ENCODE measurements at places on chromosomes 11 and 22.

DNA sequence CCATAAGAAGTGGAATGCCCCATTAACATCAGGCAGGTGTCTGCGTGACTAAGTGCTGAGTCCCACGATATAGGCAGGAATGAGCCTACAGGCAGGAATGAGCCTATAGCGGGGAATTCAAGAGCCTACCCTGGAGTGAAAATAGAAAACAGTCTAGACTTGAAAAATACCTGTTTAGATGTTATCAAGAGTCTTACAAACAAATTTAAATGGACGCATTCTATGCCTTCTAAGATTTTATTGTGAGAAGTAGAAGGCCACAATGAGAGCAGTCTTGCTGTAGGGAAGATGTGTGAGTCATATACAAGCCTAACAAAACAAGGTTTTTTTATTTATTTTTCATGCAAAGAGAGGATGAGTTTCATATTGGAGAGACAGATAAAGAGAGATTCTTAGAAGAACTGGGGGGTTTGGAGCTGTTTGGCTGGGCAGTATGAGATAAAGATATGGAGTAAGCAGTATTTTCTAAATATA lies 200.8 kb upstream of the ZC3H12C start:
- DNase-seq, result no peak

DNA sequence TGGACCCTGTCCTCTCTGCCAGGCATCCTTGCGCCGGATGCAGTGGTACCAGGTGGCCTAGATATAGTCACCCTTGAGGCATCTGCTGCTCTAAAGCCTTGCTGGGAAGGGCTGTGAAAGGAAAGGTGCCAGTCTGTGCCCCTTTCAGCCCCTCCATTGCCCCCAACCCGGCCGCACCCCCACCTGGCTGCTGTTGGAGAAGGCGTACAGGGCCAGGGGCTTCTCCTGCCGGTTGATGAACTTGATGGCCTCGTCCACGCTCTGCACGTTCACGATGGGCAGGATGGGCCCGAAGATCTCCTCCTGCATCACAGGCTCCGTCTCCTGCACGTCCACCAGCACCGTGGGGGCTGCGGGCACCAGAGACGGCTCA lies 10.2 kb downstream of the ALDH3B2 start:
- no peak for DNase-seq

DNA sequence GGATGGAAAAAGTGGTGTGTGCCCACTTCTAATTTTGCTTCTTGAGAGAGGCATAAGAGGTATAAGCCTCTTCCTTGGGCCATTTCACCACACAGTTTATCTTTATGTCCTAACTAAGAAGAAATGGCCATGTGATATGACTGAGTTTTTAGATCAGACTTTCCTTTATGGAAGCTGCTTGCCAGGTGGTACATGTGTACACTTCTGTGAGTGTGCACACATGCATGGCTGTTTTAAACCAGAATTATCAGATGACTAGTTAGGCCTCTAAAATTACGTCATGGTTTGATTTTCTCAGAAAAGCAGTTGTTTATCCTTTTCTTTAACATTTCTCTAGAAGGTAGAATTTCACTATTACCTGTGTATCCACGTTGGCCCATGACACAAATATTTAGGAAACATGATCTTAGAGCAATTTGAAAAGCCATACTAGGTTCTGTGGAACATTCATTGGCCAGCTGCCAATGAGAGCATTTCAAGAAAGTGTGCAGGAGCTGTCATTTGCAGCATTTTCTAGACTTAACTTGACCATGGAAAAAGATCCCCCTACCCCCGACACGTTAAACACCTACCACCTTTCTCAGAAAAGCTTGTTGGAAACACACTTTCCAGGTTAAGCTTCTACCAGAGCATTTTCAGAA lies 109.2 kb upstream of the GAL start:
- DNase-seq, result no peak

- no peak for DNase-seq
Measured at GRCh38 chr11:72373163-72373562, 61.2 kb downstream of the CLPB start.

- peak; percentile 69 for DNase-seq
Measured at GRCh38 chr11:67054346-67054835, 2.3 kb upstream of the RHOD start.

DNA sequence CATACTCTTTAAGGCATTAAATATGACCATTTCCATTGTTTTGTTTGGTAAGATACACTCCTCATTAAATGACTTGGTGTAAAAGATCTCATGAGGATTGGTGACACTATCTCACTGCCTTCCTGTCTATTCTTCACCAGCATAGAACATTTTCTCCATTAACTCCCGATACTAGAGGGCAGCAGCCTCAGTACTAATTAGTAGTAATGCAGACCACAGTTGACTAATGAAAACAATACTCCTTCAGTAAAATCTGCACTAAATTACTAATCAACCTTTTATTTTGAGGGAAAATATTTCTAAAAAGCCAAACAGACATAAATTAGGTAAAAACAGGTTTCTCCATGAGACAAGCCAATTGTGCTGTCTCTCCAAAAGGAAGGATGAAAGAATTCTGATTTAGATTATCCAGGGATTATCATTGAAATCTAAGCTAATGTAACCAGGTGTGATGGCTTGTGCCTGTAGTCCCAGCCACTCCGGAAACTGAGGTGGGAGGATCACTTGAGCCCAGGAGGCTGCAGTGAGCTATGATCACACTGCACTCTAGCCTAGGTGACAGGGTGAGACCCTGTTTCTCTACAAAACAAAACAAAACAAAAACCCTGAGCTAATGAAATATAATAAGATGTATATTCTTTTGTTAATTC lies 9.4 kb downstream of the PGM2L1 start:
- DNase-seq, result peak; percentile 50

GRCh38 chr11:68142028-68142412 lies 20.8 kb upstream of the CHKA start:
- DNase-seq, result no peak

GRCh38 chr11:75862437-75862836 lies 47.4 kb downstream of the UVRAG start:
- DNase-seq, result no peak

- DNase-seq, result peak; percentile 4
Measured at GRCh38 chr11:2526808-2527381, 82.1 kb downstream of the KCNQ1 start.

GRCh38 chr11:115352805-115353485 lies 151.3 kb downstream of the CADM1 start:
- DNase-seq, result no peak

- DNase-seq, result no peak
Measured at GRCh38 chr11:36581536-36581935, 12.8 kb upstream of the IFTAP start.

GRCh38 chr22:26398741-26399153 lies 30.3 kb upstream of the ASPHD2 start:
- peak; percentile 58 for DNase-seq

DNA sequence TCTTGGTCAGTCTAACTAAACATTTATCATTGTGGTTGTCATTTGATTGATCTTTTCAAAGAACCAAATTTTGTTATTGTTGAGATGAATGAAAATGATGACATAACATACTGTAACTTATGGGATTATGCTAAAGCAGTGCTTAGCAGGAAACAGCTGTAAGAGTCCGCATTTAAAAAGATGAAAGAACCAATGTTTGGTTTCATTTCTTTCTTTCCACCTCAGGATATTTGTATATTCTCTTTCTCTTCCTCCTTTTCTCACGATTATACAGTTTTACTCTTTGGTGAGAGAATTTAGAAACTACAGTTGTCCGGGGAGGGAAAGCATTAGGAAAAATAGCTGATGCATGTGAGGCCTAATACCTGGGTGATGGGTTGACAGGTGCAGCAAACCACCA lies 23.1 kb downstream of the PIH1D2 start:
- DNase-seq, result no peak

GRCh38 chr11:27209562-27210005 lies 153.4 kb downstream of the CCDC34 start:
- DNase-seq, result peak; percentile 98

DNA sequence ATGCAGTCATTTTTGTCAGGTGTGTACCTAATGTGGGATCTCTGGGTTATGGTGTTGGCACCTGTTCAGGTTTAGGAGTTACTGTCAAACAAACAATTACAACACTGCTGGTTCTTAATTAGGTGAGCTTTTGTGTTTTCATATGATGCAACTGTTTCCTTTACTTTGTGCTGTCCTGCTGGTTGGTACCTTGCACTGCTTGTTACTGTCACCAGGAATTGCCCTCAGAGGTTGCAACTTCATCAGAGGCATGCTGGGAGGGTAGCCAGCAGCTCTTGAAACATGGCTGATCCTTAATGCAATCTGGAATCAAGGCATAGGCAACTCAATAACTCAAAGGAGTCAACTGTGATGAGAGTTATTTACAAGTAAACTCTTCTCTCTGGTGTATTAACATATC lies 400.3 kb downstream of the MIAT start:
- DNase-seq, result no peak

GRCh38 chr22:47564651-47565434 lies 802.4 kb downstream of the TBC1D22A start:
- DNase-seq, result no peak

DNA sequence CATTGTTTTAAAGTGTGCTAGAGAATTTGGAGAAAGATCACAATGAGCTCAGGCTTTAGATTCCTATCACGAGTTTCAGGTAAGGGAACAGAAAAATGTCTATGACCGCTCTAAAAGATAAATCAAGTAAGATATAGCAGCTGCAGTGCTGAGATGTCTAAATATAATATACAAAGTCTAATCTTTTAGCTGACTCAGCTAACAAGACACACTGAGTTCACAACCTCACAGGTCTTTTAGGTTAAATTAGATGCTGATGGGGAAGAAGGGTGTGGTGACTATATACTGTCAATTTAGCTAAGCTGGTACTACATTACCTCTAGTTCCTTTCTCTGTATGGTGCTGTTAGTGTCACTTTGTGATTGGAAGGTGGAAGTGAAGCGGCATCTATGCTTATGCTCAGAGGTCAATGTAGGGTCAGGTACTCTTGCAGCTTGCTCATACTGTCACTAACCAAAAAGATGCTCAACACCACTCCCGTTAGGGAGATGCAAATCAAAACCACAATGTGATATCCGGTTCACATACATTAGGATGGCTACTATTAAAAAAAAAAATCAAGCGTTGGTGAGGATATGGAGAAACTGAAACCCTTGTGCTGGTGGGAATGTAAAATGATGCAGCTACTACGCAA lies 283.5 kb downstream of the SWAP70 start:
- DNase-seq, result no peak

- DNase-seq, result no peak
Measured at GRCh38 chr22:21593406-21594232, 26.1 kb downstream of the UBE2L3 start.

DNA sequence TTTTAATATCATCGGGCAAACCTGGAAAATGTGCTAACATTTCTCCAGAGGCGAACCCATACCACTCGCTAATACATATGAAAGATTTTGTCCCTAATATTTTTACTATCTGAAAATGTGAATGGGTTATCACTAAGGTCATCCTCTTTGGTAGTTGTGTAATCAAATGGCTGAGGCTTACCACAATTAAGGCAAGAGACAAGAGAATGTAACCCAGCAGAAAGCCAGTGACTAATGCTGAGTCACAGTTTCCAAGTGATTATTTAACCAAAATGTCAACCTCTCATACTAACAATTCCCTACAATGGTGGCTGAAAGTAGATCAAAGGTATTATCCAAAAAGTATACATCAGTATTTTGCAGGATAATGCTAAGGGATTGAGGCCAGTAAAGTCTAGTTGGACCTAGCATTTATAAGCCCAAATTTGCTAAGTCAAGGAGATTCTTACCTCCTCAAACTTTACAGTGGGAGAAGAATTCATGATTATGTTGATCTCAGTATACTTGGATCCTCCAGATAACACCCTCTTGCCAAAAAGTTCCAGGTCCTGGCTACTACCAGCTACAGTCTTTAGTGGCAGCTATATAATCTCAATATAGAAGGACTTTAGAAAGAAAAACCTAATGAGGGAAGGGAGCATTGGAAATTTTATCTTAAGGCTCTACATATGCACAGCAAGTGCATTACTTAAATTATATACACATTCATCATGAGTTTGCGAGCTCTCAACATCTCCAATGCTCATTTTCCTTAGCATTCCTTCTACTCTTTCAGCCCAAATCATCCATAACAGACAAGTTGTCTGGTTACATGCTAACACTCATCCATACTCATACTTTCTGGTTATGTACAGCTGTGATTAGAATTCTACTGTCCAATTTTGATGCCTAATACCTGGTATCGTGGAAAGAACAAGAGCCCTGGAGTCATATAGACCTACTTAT lies 25.4 kb downstream of the SIK3 start:
- peak; percentile 91 for DNase-seq

- DNase-seq, result no peak
Measured at GRCh38 chr11:45603946-45604682, 61.3 kb downstream of the CHST1 start.

- DNase-seq, result peak; percentile 14
Measured at GRCh38 chr11:72425053-72425980, 9.0 kb downstream of the CLPB start.

- no peak for DNase-seq
Measured at GRCh38 chr11:116501728-116502127, 271.1 kb downstream of the BUD13 start.

GRCh38 chr11:19561011-19561410 lies 151.6 kb upstream of the NAV2 start:
- DNase-seq, result no peak

- no peak for DNase-seq
Measured at GRCh38 chr11:40517122-40517521, 942.3 kb downstream of the LRRC4C start.

GRCh38 chr22:22848364-22848866 lies 39.2 kb upstream of the IGLL5 start:
- peak; percentile 63 for DNase-seq

GRCh38 chr11:88181776-88182175 lies 6.5 kb upstream of the RAB38 start:
- DNase-seq, result no peak

DNA sequence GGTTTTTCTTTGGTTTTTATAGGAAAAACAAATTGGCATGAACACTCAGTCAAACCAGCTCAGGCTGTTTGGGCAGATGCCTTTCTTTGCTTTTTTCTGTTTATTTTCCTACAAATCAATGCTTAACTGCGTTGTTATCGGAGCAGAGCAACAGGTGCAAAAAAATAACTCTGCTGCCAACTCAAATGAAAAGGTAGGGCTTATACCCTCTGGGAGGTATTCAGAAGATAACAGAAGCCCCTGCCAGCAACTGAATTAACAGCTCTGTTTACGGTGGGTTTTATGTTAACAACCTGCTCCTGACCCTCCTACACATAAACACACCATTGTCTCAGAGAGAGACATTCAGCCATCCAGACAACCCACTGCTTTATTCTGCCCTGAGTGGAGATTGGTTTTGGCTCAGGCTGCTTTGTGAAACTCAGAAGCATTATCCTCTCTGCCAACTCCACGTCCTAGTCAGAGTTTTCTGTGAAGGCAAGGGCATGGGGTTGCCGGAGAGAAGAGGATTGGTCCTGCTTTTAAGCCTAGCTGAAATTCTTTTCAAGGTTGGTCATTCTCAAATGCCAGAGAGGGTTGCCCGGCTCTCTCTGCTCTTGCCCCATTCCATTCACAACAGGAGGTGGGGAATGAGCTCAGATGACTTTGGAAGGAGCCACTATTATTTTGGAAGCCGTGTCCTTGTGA lies 11.4 kb downstream of the EHF start:
- DNase-seq, result peak; percentile 69

DNA sequence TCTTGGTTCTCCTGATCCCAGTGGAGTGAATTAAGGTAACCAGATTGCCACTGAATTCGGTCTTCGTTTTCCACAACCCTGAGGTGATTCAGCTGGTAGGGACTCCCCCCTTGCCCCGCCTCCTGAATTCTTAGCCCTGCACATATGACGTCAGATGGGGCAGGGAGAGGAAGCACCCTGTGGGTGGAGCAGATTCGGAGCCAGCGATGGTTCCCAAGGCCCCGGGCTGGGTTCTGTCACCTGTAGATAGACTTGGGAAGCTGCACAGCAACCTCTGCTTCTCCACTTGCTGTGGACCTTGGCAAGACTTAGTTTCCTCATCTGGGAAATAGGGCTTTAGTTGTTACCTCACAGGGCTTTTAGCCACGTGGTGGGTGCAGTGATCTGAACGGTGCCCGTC lies 67.8 kb downstream of the CTTN start:
- DNase-seq, result peak; percentile 36
